Stimulated activated CD8-positive, alpha-beta memory T cell treated with anti-CD3 and anti-CD28 coated beads, Interleukin-12 subunit alpha, Interleukin-12 subunit beta, amount 100 ng/mL, for 4 hours (primary cell): ENCODE measurements at places on chromosomes 13 and 19.

- DNase-seq, result no peak
Measured at GRCh38 chr13:51347099-51347498, 7.6 kb downstream of the SERPINE3 start.

- no peak for DNase-seq
Measured at GRCh38 chr13:99378985-99379733, 72.0 kb upstream of the GPR183 start.

GRCh38 chr13:105825071-105825470 lies 710.4 kb downstream of the EFNB2 start:
- DNase-seq, result no peak

GRCh38 chr13:74077375-74077774 lies 56.8 kb downstream of the KLF12 start:
- DNase-seq, result no peak

DNA sequence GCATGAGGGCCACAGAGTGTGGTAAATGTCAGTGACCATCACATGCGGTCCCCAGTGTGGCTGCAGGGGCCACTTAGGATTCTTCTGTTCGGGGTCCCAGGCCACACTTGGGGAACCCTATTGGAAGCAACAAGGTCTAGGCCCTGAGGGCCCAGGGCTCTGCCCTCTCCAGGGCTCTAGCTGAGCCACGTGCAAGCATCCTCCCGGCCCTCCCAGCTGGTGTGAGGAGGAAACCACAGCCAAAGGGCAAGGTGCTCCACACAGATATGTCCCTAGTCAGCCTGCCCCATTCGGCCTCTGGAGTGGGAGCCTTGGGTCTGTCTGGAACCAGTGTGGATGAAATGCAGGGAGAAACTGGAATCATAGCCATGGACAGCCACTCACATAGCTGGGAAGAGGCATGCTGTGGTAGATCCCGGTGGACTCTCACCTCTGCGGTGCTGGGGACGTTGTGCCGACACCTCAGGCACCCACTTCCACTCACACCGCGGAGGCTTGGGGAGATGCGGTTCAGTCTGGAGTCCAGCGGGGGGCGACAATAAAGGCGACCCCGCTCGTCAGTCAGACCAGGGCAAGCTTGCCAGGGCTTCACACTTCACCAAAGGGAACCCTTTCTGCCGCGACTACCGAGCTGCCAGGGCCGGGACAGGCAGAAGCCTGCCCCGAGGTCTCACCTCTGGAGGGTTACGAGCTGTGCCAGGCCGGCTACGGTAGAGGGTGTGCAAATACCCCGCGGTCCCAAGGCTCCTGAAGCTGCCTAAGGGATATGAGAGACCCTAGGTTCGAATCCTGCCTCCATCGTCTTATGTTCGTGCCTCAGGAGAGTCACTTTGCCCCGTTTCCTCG lies 4.3 kb upstream of the ZNF497 start:
- no peak for DNase-seq

DNA sequence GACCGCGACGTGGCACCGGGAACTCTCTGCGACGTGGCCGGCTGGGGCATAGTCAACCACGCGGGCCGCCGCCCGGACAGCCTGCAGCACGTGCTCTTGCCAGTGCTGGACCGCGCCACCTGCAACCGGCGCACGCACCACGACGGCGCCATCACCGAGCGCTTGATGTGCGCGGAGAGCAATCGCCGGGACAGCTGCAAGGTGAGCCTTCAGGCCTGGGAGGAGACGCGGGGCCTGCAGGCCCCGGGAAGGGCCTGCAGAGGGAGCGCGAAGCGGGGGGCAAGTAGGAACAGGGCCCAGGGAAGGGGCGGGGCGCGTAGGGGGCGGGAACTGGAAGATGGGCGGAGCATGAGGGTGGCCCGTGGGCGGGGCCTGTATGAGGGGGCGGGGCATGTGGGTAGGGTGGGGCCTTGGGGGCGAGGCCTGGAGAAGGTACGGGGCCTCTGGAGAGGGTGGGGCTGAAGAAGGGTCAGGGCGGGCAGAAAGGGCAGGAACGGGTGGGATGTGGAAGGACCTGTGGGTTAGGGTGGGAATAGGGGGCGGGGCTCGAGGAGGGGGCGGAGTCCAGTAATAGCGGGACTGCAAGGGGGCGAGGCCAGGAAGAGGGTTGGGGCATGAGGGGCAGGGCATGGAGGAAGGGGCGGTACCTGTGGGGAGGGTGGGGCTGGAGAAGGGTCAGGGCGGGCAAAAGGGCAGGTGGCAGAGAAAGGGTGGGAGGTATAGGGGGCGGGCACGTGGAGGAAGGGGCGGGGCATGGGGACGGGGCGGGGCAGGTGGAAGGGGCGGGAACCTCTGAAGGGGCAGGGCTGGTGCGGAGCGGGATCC lies 2.5 kb downstream of the CFD start:
- DNase-seq, result peak; percentile 44

GRCh38 chr13:29081036-29081435 lies 260.9 kb downstream of the MTUS2 start:
- DNase-seq, result no peak

GRCh38 chr19:8569066-8569771 lies 8.0 kb downstream of the MYO1F start:
- peak; percentile 57 for DNase-seq

DNA sequence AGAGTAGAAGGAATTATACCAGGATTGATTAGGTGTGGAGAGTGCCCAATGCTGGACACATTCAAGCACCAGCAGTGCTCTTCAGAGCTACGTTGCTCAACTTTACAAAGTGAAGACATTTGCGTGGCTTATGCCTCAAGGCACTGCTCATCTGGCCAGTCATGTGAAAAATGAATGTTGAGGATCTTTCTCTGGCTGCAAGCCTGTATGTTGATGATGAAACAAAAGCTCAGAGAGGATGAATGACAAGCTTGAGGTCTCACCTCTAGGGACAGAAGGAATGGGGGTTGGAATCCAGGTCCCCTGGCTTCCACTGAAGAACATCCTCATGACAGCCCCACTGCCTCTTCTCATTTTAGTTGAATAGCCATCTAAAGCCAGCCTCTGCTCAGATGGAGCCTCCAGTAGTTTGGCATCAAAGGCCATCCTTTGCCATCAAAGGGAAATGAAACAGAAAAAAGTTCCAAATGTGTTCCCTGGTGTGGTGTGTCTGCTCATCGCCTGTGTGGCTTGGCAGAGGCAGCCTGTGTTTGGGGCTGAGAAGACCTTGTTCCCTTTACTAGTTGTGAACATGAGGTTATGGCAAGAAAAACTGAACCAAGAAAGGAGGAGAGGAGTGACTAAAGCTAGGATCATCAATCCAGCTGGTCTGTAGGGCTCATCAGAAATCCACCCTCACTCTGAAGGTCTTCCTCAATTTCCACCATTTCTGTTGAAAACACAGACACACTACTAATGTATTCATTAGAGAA lies 114.0 kb upstream of the KL start:
- DNase-seq, result no peak

- no peak for DNase-seq
Measured at GRCh38 chr13:35481777-35482176, 5.3 kb upstream of the MAB21L1 start.

DNA sequence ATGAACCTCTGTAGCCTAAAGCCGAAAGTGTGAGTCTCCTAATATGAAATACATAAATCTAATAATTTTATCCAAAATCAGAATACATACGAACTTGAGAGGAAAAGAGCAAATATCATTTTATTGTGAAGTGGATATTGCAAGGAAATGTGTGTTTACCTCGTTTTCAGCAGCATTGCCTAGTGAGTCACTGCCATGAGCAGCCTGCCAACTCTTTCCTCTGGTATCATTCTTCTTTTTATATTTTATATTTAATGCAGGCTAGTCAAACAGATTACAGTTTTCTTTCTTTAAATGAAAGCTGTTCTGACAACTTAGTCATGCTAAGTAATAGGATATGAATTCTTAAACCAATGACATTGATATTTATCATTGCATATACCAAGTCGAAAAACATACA lies 44.2 kb downstream of the EDNRB start:
- no peak for DNase-seq

GRCh38 chr13:96252903-96253302 lies 163.0 kb downstream of the HS6ST3 start:
- DNase-seq, result no peak

GRCh38 chr13:31209841-31210210 lies 10.1 kb downstream of the B3GLCT start:
- no peak for DNase-seq

DNA sequence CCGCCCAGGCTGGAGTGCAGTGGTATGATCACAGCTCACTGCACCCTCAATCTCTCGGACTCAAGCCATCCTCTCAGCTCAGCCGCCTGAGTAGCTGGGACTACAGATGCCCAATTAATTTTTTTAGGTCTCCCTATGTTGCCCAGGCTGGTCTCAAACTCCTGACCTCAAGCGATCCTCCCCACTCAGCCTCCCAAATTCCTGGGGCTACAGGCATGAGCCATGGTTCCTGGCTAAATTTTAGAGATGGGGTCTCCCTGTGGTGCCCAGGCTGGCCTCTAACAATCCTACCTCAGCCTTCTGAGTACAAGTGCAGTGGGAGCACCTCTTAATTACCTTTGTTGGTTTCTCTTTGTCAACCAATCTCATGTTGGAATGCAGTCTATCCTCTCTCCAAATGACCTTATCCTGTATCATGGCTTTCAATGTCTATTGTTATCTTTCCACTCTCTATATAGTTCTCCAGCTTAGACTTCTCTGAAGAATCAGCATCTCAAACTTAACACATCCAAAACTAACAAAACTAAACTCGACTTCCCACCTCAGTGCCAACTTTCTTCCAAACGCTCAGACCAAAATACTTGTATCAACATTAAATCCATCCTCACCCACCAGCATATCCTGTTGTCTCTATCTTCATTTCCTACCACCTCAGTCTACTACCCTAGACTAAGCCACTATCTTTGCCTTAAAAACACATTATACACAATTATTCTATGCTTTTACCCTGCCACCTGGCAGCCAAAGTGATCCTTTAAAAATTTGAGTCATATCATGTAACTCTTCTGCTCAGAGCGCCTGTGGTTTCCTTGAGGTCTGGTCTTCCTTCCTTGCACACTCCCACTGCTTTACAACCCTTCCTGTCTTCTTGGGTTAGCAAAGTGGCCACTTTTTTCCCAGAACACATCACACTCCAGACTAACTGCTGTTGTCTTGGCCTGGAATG lies 6.7 kb downstream of the TPT1 start:
- DNase-seq, result no peak

- DNase-seq, result no peak
Measured at GRCh38 chr19:28170066-28170465, 1042.9 kb downstream of the UQCRFS1 start.

- DNase-seq, result no peak
Measured at GRCh38 chr13:29581666-29582065, 13.8 kb downstream of the SLC7A1 start.

DNA sequence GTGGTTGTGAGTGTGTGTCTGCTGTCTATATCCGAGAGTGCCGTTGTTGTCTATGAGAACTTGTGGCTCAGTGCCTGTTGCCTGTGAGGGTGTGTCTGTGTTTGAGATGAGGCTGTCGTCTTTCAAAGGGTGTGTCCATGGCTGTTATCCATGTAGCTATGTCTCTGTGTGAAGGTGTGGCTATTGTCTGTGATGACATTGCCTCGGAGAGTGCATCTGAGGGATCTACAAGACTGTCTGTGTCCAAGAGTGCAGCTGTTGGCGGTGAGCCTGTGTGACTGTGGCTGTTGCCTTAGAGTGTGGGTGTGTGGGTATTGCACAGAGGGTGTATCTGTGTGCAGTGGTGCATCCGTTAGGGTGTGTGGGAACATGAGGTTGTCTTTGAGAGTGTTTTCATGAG lies 4.9 kb downstream of the NUMBL start:
- DNase-seq, result no peak

DNA sequence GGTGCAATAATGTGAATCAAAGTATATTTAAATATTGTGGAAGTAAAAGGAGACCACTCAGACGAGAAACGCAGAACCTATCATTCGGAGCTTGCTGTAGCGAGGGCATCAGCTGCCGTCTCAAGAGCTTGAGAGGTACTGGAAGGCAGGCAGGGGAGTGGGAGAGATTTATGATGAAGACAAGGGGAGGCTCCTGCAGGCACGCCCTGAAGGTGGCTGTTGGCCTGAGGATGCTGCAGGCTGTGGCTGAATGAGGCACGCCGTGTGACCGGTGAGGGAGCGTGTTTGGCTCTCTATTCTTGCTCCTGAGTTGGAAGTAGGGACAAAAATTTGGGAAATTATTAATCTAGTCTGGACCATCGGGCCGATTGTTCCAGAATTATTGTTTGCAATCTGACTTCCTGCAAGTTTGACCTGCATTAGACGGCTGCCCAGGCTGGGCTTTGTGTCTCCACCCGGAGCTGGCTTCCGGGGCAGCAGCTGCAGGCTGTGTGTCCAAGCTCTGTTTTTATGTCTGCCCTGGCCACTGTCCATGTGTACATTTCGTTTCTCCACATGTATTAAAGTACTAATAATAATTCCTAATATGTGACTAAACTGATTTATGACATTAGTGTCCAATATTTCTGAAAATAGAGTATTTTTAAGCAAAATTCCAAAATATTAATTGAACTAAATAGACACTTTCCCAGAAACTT lies 91.1 kb upstream of the ANKRD10 start:
- no peak for DNase-seq

DNA sequence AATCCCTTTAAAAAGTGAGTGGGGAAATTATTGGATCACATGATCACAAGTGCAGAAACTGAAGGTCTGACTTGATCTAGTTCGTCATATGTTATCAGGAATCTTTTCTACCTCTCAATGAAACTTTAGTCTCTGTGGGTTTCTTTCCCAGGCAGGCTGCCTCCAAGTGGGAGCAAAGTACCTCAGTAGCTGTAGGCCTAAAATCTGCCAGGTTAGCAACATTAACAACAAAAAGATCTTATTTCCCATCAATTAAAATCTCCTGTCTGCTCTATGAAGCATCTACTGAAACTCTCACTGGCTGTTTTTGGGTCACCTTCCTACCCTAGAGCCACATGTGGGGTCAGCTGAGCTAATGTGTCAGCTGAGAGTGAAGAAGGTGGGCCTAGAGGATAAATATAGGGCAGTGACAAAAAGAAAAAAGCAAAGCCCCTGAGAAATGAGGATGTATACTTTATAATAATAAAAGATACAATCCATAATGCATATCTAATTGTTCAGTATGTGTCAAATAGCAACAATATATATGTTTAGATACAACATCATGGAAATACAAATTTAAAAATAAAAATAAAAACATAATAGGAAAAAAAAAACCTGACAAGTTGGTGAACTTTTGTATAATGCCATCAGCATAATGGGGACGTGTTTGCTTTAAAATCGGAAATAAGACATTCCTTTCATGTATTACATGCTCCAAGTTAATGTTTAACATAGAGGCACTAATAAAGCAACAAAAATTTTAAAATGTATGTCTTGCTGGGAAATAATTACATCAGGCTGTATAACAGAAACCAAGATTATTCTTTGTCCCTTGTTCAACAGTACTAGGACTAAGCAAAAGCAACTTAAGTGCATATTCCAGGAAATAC lies 141.1 kb downstream of the GPC5 start:
- no peak for DNase-seq
